Activated naive CD4-positive, alpha-beta T cell treated with anti-CD3 and anti-CD28 coated beads, Interleukin-2, amount 50 U/mL, for 72 hours (primary cell): ENCODE measurements at places on chromosomes 13 and 19.

GRCh38 chr13:20772401-20773131 is 1.2 kb downstream of the EEF1AKMT1 start:
- DNase-seq, result no peak

GRCh38 chr19:19514215-19514657 is 1.1 kb downstream of the TSSK6 start:
- no peak for DNase-seq

- DNase-seq, result no peak
These were observed 10.5 kb downstream of the OR10H3 start for GRCh38 chr19:15748239-15748638.

GRCh38 chr13:32783067-32783466 is 196.8 kb downstream of the PDS5B start:
- DNase-seq, result peak; percentile 17

DNA sequence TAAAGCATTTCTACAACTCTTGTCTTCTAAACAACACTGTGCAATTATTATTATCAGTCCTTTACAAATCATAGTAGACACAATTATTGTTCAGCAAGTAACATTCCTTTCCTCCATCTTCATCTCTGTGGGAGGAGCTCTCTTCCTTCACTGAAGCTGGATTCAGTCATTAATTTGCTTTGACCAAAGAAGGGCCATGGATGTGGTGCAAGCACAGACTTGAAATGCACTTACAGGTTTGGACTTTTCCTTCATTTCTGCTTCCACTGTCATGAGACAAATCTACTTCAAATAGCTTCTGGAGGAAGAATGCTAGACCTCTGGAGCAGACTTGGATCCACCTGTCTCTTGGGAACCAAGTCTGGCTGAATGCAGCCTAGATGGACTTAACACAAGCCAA is 336.6 kb upstream of the SLITRK6 start:
- DNase-seq, result no peak

- DNase-seq, result no peak
These were observed 349.5 kb upstream of the MIR17HG start for GRCh38 chr13:90997951-90998350.

DNA sequence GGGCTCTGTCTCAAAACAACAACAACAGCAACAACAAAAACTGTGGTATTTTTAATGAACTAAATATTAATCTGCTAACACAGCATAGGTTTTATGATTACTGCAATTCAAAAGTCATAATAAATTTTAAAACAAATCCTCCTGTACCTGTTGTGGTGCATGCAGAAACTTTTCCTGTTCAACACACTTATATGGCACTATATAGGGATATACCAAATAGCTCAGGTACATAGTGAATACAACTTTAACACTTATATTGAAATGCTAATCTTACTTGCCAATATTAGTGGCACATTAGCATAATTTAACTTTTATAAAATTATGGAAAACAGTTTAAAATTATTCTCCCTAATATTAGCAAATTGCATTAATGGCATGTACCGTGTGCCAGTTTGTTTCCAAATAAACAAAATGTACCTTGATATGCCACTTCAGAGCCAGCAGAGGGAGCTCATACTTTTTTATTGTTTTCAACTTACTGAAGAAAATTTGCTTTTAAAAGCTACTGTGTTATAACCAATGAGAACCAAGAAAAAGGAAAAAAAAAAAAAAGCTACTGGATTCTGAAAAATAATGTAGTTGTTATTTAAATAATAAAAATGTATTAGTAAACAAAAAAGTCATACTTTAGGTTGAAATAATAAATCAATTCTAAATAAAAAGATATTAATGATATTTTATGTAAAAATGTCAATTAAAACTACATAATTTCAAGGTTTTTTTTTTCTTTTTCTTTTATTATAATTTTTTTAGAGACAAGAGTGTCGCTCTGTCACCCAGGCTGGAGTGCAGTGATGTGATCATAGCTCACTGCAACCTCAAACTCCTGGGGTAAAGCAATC is 18.0 kb upstream of the RBM26 start:
- DNase-seq, result no peak
